ENCODE measurements at places on chromosomes 12 and 14.

DNA sequence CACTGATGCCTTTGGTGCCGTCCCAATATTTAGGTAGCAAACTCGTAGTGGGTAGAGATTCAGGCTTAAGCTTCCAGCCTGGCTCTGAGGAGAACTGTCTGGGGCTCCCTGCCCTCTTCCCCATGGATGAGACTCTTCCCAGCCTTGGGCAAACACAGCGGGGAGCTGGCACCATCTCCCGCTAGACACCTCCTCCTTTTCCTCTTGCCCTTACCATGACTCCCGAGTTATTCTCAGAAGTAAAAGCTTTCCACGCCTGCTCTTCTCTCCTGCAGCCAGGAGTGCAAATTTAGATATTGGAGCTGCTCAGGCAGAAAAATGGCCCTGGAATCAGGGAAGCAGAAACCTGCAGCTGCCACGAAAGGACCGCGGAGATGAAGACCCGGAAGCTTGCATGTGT lies 45.6 kb upstream of the RBM19 start:
- no peak for DNase-seq

GRCh38 chr14:89013098-89013504 lies 188.7 kb downstream of the TTC8 start:
- DNase-seq = no peak

DNA sequence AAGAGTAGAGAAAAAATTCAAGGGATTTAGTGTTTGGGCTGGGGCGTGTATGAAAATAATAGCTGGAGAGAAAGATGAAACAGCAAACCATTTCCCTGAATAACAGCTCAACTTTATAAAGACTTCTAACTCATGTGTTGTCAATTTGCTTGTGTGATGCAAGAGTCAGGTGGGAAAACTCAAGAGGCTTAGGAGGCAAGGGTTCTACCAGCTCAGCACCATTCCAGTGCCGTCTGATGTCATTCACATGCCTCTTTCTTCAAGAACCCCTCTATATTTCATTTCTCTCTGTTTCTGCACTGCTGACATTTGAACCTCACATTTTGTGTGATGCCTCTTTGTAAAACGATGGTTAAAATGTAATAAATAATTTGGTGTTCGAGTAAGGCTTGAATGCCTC lies 192.2 kb downstream of the PRKD1 start:
- no peak for DNase-seq

DNA sequence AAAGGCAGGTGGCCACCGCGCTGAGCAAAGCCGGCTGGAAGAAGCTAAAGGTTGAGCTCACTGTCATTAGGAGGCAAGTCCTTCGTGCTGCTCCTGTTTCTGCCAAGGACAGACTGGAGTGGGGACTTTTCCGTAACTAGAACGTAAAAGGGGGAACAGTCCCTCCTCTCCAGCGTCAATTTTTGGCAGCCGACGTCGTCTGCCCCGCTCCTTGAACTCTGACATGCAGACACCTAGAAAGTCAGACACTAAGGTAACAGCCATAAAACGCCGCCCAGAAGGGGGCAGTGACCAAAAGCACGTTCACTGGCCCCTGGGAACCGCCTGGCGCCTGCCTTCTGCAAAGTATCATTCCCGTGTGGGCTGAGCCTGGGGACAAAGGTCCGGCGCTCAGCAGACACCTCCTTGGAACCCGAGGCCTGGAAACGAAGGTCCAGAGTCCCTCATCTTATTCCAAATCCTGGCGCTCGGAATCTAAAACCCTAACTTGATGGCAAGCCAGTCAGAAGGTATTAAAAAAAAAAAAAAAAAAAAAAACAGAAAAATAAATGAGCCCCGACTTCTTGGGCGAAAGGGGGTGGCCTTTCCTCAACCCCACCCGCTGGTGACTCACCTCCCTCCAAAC lies 1.1 kb upstream of the LRP1 start:
- no peak for DNase-seq

DNA sequence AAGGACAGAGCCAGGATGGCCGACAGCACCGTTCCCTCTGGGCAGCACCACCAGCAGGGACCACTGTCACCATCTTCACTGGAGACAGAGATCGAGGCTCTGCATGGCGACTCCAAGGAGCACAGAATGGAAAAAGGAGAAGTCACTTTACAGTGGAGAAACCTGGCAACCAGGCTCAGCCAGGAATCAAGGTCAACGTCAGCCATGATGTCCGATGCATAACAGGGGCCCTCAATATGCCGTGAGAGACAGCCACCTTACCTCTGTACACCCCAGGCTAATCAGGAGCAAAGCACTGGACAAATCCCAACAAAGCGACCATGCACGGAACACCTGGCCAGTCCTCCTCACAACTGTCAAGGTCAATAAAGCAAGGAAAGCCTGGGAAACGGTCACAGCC lies 20.6 kb upstream of the SFSWAP start:
- no peak for DNase-seq

DNA sequence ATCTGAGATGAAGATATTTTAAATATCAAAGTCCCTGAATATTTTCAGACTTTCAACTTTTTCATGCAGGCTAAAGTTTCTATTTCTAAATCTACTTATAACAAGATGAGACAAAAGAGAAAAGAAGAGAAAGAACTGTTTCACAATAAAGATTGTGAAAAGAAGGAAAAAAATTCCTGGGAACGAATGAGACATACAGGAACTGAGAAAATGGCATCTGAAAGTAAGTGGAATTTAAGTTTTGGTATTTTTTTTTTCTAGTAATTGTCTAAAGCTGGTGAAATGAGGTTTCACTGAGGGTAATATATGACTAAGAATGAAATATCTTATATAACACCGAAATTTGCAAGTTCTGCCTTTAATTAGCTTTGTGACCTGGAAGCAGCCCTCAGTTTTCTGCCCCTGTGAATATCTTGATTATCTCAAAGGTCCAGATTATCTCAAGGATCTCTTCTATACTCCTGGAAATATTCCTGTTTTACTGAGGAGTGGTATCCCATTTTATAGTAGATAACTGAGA lies 55.7 kb upstream of the PRPF39 start:
- DNase-seq = peak; percentile 4

DNA sequence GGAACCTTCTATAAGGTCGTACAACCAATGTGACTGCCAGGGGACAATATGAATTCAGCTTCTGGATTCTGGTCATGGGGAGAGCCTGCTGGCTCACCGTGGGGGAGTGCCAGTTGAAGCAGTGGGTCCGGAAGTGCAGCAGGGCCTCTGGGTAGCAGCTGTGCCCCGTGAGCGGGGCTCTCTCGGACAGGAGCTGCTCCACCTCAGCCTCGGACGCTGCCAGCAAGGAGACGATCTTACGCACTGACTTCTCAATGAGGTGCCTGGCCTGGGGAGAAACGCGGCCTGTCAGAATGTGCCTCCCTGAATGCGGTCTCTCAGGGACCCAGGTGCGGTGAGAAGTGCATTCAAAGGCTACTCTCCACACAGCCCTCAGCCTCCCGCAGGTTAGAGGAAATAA lies 42.0 kb downstream of the LGMN start:
- DNase-seq = no peak

DNA sequence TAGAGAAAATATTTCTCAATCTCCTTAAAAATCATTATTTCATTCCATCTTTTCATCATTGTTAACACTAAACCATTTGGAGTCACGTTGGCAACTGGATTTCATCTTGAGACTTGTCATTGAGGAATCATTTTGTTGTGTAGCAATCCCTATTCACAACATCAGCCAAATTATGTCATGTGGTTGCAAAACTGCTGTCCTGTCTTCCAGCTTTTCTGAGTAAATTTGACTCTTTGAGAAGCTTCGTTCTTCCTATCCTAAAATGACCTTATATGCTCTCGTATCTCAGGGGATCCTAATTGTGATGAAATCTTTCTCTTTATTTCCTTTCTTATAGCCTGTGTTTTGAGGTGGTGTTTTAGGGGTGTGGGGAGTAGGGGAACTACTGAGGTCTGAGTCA lies 30.6 kb upstream of the KICS2 start:
- peak; percentile 93 for DNase-seq

- DNase-seq = no peak
These were observed 8.3 kb downstream of the ITPK1 start for GRCh38 chr14:93107453-93107852.

DNA sequence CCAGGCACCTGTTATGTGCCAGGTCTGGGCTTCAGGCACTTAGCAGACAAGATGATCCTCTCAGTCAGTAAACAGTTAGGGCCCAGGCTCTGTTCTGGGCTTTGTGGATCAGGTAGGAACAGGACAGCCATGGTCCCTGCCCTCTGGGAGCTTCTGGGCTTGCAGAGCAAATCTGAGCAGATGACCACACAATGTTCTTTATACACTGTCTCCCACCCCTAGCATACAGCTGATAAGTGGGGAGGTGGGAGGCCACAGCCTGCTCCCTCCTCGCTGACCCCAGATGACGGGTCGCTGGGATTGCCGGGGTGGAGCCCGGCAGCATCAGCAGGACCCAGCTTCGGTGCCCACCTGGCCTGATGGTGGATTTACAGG lies 53.1 kb upstream of the RIN3 start:
- no peak for DNase-seq

DNA sequence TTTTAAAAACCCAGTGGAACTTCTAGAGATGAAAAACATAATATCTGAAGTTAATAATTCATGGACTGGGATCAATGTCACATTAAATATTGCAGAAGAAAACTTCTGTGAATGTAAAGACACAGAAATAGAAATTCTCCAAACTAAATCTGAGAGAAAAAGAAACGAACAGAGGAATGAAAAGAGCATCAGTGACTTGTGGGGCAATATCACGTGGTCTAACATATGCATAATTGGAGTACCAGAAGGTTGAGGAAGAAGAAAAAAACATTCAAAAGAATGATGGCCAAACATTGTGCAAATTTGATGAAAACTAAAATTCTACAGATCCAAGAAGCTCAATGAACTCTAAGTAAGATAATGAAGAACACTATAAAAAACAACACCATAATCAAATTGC lies 130.8 kb downstream of the EFCAB11 start:
- no peak for DNase-seq

DNA sequence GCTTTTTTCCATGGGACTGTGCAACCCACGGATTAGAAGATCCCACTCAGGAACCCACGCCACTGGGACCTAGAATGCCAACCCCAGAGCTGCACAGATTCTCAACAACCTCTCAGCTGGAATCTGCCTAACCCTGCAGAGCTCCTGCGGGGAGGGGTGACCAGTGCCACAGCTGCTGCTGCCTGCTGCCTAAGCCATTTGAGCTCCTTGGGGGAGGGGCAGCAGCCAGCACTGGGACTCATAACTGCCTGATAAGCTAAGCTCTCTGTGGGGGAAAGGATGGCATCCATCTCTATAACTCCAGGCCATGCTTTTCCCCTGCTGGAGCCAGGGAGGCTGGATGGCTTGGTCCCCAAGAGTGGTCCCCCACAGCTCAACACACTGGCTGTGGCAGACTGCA lies 182.8 kb downstream of the SLC5A8 start:
- no peak for DNase-seq

DNA sequence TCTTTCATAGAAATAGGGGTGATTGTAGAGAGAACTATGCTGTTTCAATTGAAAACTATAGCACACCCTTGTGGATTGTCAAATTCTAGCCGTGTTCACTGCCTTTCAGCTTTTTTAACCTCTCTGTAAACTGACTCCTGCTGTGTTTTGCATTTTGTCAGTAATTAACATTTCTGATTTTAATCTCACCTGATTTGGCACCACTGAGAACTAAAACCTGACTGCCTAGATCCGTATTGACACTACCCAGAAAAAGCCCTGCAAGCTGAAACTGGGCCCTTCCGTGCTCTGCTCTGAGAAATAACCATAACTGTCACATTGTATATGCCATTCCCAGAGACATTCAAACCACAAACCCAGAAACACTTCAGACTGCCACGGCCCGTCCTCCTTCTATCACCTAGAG lies 26.6 kb upstream of the ETV6 start:
- peak; percentile 9 for DNase-seq

DNA sequence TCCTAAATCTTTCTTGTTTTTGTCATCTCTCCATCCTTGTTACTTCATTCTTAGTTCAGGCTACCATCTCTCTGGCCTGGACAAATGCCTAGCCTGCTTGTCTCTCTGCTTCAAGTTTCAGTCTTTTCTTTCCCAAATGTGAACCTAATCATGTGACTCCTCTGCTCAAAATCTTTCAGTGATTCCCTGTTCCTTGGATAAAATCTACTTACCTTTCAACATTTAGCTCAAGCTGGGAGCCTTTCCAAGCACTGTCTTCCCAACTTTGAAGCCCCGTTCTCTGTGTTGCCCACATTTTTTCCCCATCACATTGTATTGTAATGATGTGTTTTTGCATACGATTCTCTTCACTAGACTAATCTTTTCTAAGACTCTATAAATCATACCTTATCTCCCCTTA lies 24.7 kb downstream of the SLC7A8 start:
- DNase-seq = no peak

DNA sequence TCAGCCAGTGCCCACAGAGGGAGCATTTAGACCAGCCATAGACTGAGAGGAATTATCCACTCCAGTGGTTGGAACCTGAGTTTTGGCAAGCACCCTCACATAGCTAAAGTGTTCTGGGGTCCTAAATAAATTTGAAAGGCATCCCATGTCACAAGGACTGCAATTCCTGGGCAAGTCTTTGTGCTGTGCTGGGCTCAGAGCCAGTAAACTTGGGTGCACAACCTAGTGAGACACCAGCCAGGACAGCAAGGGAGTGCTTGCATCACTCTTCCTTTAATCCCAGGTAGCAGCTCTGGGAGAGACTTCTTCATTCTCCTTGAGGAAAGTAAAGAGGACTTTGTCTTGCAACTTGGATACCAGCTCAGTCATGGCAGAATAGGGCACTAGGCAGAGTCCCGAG lies 142.0 kb upstream of the FSCB start:
- DNase-seq = no peak
